NCI-H345 (cell line): ENCODE measurements at places on chromosomes 1 and 21.

DNA sequence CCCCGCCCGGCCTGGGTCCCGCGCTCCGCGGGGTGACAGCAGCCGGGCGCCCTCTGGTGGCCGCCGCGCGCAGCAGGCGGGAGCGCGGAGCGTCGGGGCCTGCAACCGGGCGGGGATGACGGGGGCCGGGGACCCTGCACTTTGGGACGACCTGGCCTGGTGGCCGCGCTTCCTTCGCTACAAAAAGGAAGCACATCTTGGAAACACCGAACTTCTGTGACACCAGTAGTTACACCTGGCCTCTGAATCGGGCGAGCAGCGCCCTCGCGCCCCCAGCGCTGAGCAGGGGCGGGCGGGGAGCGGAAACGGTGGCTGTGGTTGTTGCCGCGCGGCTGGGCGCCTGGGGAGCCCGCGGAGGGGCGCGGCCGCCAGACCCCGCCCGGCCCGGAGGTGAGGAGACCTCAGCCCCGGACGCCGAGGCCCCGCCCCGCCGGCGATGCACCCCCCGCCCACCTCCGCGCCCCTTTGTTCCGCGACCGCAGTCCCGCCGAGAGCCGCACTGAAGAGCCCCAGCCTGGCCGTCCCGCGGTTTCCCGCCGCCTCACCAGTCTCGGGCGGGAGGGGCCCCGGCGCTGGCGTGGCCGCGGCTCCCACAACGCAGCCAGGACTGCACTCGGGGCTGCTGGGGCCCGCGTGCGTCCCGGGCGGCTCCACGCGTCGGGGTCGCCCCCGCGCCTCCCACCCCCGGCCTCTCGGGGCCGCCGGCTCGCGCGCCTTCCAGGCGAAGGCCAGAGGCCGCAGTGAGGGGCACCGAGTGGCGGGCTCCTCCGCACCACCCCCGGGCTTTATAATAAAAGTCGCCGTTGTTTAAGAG, 59.3 kb downstream of the H3-3A start:
- peak; percentile 86 for DNase-seq

DNA sequence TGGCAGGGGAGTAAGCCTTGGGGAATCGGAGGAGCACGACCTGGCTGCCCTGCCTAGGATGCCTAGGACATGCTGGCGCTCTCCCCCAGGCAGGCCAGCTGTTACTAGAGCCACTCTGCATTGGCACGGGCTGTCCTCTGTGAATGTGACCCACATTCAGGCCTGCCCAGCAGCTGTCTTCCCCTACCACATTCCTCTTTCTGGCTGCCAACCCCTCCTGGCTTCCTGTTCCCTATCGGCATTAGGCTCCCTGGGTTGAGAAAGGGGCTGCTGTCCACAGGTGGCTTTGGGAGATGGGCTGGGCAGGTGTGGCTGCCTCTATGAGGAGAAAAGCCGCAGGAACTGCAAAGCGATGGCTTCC, 2.3 kb upstream of the NFASC start:
- no peak for DNase-seq

- peak; percentile 74 for DNase-seq
Measured at GRCh38 chr1:37811027-37811655, 3.1 kb upstream of the YRDC start.

GRCh38 chr21:34642211-34643075, 26.4 kb upstream of the CLIC6 start:
- no peak for DNase-seq

- no peak for DNase-seq
Measured at GRCh38 chr21:21845901-21846300, 847.7 kb downstream of the NCAM2 start.

DNA sequence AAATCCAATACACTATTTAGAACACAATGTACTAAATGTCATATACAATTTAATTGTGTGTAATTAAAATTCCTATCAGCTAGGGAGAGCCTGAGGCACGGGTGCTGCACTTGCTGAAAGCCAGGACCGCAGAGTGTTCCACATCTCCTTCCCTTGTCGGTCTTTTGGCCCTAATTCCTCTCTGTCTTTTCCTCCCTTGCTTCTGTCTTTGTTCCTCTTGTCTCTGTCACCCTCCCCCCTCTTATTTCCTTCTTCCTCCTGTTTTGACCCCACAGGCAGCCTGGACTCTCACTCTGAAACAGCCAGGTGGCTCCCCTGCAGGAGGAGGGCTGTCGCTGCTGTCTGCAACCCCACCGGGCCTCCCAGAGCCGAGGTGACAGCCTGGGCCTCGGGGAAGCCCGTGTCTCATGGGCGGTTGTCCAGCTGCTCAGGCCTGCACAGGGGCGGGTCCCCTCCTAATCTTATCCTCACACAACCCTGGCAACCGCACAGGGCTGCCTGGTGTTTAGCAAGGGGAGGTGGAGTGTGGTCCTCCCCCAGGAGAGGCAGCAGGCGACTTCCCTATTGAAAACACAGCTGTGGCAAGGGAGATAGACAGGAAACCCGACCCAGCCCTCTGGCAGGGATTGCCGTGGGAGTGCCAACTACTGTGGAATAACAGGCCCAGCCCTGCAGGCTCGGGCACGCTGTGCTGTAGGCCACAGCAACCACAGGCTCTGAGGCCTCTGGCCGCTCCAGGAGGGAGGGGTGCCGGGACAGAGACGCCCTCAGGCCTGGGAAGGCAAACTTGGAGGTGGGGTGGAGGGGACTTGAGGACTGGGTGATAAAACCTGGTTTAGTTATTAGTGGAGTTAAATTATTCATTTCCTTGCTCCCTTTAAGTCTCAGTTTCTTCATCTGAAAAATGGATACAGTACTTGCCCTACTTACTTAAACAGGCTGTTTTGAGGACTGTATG, 68.8 kb upstream of the WDR26 start:
- DNase-seq: peak; percentile 79

DNA sequence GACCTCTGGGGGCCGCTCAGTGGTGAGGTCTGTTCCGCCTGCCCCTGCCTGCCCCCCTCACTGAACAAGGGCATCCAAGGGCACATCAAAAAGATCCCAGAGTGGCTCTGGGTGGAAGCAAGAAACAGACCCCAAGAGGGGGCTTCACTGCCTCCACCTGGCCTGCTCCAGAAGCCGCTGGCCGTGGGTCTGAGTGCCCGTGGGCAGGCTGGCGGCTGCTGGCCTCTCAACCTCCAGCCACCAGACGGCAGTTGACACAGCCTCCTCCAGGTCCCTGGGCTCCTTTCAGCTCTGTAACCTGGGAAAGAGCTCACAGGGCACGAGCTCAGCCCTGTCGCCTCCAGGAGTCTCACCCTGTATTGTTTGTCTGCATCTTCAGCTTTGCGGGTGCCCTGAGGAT, 56.3 kb downstream of the SLX9 start:
- DNase-seq: no peak

DNA sequence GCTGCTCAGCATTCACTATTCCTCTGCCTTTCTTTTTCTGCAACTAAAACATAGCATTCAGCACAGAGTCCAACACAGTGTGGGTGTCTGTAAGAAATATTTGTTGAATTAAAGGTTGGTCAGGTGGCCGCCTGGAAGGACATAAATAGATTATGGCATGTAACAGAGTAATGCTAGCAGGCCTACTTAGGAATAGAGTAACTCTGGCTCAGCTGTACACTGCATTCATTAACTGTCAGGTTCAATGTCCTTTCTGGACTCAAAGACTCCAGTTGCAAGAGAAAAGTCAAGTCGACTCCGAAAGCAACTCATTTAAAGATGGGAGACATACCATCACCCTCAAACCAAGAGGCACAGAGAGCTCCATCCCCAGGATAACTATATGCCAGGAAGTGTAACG, 116.0 kb downstream of the LMX1A start:
- DNase-seq: no peak

DNA sequence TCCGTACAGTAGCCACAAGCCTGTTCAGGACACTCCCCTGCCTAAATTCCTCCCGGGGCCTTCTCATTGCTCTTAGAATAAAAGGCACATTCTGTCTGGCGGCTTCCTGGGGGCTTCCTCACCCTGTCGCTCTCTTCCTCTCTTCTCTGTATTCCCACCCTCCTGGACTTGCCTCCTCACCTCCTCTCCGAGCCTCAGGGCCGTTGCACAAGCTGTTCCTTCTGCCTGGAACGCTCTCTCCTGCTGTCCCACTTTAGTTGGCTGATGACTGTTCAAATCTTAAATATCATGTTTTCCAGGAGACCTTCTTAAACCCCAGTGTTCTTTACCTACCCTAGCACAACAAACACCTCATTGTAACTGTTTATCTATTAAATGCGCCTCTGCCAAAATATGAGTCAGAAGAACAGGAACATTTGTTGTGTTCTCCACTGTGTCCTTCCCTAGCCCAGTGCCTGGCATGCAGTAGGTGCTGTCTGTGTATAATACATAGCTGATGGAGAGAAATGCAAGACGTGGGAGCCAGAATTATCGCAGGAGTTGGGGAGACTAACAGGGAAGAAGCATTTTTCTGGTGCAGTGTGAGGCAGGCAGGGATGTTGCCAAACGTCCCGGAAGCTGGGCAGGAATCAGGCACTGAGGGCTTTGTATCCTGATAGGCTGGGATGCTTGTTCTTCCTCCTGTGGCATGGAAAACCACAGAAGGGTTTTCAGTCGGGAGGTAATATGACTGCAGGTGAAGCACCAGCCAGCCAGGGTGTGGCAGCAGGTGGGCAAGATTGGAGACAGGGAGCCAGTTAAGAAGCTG, 24.1 kb upstream of the THRAP3 start:
- no peak for DNase-seq

GRCh38 chr1:192668409-192668983, 32.5 kb downstream of the RGS13 start:
- peak; percentile 71 for DNase-seq

GRCh38 chr1:170114906-170115305, 30.9 kb upstream of the NTMT2 start:
- no peak for DNase-seq

DNA sequence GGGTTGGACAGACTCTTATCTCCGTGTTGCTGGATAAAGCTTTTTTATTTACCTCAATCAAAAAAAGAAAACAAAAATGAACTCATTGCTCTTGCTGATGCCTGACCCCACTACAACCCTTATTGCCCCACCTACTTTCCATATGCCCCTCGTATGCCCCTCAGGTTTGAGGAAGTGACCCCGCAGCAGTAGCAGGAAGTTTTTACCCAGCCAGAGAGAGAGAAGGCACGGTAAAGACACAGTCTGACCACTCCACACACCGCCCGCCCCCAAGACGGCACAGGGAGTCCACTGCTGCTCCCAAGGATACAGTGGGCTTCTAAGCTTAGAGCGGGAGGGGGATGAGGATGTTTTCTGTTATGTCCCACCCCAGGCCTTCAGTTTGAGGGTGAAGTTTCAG, 9.8 kb downstream of the PLEKHO1 start:
- no peak for DNase-seq

- DNase-seq: no peak
Measured at GRCh38 chr1:50458507-50458906, 35.3 kb upstream of the DMRTA2 start.

GRCh38 chr1:91806769-91807700, 78.9 kb downstream of the TGFBR3 start:
- no peak for DNase-seq

DNA sequence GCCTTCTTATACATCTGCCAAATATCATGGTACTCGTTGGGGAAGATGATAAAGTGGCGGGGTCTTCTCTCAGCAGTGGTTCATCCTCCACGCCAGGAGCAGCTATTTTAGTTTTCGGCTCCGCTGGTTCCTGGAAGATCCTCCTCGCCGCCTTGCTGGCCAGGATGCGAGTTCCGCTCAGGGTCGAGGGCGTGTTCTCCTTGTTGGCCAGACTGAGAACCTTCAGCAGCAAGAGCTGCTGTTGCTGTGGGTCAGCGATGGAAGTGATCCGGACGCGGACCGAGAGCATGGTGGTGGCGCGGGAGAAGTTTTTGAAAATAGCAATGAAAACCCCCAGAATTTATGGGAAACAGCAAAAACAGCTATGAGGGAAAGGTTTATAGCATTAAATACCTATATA, 11.4 kb upstream of the CFAP126 start:
- DNase-seq: no peak

DNA sequence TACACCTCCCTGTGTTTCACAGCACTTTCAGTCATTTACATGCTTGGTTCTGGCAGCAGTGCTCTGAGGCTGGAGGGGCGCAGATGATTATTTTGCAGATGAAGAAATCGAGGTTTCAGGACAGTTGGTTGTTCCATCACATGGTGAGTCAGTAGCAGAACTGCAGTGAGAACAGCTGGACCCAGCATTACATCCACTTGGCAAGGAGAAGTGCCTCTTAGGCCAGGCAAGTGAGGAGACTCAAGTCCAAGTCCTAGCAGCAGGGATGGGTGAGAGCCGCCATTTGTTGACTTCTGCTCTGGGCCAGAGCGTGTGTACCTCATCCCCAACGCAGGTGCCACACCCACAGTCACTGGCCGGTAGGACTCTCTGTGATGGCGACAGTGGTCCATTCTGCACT, 26.8 kb upstream of the EPHA8 start:
- no peak for DNase-seq

- no peak for DNase-seq
Measured at GRCh38 chr1:237269938-237270337, 228.0 kb downstream of the RYR2 start.

- peak; percentile 76 for DNase-seq
Measured at GRCh38 chr1:210800301-210800700, 333.6 kb downstream of the KCNH1 start.

DNA sequence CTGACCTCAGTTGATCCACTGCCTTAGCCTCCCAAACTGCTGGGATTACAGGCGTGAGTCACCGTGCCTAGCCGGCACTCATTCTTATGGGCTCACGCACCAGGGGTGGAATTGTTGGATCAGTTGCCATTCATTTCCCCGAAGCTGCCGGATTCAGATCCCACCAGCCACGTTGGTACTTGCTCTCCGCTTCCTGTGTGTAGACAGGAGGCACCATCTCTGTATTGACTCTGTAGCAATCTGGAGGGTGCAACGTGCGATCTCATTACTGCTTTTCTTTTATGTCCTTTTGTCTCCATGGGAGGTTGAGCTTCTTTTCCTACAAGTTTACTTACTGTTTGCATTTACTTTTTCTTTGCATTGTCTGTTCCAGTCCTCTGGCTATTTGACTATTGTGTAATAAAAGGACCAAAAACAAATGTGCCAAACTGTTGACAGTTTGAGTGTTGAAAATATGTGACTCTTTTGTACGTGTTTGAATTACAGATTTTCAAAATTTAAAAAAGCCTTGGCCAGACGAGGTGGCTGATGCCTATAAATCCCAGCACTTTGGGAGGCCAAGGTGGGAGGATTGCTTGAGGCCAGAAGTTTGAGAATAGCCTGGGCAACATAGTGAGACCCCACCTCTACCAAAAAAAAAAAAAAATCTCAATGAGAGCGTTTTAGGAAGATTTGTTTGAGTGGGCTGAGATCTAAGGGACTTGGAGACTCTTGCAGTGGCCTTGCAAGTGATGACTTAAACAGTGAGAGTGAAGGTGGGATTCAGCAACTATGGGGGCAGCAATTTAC, 39.1 kb downstream of the SPSB1 start:
- DNase-seq: no peak
